ENCODE measurements at places on chromosomes 1 and 21. TPM values are rescaled to one million over a fixed set of nuclear protein-coding genes. Genes with fewer than 3 reads are reported as not detected.

Gene OR14K1
- total RNA-seq: not detected

Gene FMO5
- 108 TPM for total RNA-seq

Gene CHIA
- total RNA-seq: 0.15 TPM

Gene RHEX
- 0.43 TPM for total RNA-seq

Gene NHLH1
- total RNA-seq: 0.10 TPM

Gene GJA8
- total RNA-seq: not detected

Gene FAAP20
- total RNA-seq: 24.8 TPM

Gene CDC14A
- total RNA-seq: 2.2 TPM

Gene NOS1AP
- 17.4 TPM for total RNA-seq

Gene SLC5A3
- 9.1 TPM for total RNA-seq

Gene F13B
- total RNA-seq: 42.2 TPM

Gene ILF2
- 33.2 TPM for total RNA-seq

Gene NUDT17
- total RNA-seq: 0.63 TPM

Gene SLC30A2
- total RNA-seq: 0.33 TPM

Gene SMPDL3B
- total RNA-seq: 0.50 TPM

Gene ARID1A
- total RNA-seq: 27.0 TPM
